ENCODE measurements at places on chromosomes 7 and 10.

DNA sequence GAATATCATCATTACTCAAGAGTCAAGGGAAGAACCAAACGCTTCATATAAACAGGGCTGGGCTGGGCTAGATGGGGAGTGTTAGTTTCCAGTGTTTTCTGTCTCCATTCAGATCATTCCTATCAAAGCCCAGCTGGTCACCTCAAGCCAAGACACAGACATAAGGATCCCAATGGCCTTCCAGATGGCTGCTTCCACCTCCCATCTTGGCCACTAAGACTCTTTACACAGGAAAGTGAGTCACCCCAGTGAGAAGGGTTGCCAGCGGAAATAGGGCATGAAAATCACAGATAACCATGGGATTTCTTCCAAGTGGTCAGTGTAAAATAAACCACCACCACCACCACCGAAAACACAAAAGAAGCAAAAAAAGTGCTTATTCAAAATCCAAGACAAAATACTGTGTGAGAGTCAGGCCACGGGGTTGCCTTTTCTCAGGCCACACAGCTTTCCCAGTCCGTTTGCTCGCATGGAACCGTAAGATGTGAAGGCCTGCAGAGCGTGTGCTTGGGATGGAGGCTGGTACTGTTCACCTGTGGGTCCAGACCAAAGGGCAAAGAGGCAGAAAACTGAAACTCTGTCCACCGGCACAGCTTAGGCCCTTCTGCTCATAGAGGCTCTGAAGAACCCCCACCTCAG is 5.6 kb downstream of the PRSS2 start:
- no peak for DNase-seq

GRCh38 chr7:105015390-105015965 is 1.5 kb downstream of the KMT2E start:
- DNase-seq, result no peak

- peak; percentile 77 for DNase-seq
Measured at GRCh38 chr7:26151953-26152781, at the start of gene NFE2L3. Gene NFE2L3 (plus strand): TSS chr7:26152198. CDS start chr7:26152499, 301 bp downstream.

DNA sequence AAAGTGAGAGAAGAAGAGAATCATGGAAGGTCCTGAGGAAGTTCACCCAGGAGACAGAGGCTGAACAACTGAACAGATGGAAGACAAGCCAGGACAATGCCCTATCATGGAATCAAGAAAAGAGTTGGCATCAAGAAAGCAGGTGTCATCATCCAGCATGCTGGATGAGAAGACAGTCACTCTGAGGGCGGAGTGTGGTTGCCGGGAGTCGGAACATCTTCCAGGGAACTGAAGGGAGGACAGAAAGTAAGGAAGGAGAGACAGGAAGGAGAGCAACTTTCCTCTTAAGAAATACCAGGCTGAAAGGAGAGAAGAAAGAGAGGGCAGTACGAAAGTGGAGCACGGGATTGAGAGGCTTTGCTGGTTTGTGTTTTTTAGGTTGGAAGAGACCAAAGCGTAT is 654.5 kb upstream of the CELF2 start:
- DNase-seq, result no peak

- no peak for DNase-seq
Measured at GRCh38 chr10:84191106-84191505, 3.2 kb upstream of the CDHR1 start.

GRCh38 chr7:22270371-22270770 is 86.6 kb downstream of the RAPGEF5 start:
- no peak for DNase-seq

- DNase-seq, result no peak
Measured at GRCh38 chr7:63067897-63068585, 930.6 kb upstream of the ZNF722 start.

GRCh38 chr7:155999631-156000489 is 187.6 kb upstream of the SHH start:
- no peak for DNase-seq

DNA sequence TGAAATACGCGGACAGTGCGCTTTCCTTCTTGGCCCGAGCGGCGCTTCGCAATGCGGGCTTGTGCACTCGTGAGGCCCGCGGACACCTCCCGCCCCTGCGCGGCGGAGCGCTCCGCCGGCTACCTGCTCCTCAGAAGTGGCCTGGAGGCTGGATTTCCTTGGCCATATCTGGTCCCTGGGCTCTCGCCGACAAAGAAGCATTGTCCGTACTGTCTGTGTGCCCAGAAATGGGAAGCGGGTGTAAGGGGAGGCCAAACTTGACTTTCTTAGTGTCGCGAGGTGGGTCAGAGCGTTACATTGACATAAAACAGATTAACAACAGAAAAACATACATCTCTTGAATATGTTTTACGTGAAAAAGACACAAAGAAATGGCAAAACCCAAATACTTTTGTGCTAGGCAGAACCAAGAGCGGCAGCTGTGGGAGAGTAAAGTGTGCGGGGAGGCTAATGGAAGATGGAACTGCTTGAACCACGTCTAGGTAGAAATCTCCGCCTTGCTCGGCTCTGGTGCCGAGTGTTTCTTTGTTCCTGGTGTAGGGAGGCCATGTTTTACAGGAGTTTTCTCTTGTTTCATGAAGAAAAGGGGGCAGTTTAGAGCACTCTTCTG is 1.4 kb downstream of the LANCL2 start:
- peak; percentile 4 for DNase-seq

- no peak for DNase-seq
Measured at GRCh38 chr10:10687751-10688150, 329.9 kb upstream of the CELF2 start.

DNA sequence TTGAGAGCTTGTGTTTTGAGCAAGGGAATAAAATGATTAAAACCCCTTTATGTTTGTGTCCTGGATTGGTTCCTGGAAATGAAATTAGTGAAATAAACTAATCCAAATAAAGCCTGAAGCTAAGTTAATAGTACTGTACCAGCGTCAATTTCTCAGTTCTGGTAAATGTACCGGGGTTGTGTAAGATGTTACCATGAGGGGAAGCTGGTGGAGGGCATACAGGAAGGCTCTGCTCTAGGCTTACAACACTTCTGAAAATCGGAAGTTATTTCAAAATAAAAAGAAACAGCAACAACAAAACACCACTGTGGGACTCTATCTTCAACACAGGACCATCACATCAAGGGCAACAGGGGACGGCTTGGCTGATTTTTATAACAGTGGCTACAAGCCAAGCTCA is 257.0 kb downstream of the CREB5 start:
- DNase-seq, result no peak

DNA sequence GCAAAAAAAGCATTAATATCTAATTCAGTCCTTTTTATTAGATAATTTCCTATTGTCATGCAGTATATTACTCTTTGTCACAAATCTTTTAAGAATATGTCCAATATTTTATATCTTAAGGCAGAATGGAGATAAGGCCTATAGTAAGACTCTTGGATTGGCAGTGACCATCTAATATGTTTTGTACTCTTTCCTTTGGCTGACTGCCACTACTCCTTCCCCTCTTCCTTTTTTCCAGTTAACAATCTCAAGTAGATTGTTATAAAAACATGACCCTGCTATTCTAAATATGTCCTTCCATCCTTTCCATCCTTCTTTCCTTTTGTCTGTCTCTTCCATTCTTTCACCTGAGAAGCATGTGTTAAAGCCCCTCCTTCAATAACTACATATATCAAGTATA is 92.8 kb upstream of the TMEM168 start:
- DNase-seq, result no peak

DNA sequence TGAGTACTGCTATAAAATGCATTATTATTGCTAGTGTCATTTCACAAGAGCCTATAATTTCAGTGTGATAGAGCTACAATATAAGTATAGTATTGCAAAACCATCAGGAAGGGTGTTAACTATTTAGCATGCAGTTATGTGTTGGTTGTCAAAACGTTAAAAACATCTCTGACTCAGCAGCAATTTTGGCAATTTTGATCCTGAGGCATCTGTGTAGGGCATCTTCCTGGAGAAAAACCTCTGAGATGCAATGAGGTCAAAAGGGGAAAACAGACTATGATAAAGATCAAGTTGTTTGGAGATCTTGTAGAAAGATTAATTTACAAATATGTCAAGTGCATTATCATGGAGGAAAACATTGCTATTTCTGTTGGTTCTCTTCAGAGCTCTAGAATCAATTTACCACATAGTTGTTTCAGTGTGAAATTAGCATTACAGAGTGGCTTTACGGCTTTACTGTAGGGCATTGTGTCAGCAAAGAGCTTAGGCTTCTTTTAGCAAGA is 5.3 kb downstream of the CFTR start:
- DNase-seq, result no peak

- no peak for DNase-seq
Measured at GRCh38 chr10:70504521-70505358, 26.2 kb downstream of the PALD1 start.

DNA sequence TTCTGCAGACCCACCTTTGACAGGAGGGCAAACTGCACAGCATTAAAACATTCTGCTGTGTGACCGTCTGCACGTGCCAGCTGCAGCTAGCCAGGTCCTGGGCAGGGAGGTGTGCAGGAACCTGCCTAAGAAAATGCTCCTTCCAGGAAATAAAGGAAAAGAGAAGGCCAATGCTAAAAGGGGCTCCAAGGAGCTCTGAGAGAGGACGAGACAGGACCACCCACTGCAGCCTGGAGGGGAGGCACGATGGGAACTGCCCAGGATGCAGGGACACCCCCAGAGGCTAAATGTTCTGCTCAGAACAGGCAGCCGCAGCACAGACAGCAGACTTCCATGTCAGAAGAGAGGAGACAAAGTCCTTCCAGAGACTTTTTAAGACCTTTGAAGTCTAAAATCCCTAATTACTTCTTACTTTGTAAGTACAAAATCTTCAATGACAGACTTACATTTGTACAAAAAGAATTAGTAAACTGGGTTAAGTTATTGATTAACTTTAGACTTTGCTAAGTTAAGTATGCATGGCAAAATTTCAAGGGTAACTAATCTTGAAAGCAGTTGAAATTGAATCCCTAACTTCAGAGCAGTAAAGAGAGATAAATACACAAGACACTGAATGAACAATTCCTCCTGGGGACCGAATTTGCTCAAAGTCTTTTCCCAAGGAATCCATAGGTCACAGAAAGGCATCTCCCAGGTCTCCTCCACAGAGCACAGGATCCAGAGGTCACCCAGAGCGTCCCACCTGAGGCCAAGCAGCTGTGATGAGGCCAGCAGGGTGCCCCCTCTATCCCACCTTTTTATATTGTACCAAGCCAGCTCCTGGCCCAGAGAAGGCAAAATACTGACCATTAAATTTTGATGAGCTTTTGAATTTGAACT is 21.5 kb downstream of the HSPA12A start:
- DNase-seq, result no peak

GRCh38 chr10:77117501-77117900 is 520.1 kb downstream of the KCNMA1 start:
- DNase-seq, result no peak

- DNase-seq, result no peak
Measured at GRCh38 chr10:129730272-129730992, 233.6 kb downstream of the EBF3 start.
